Smooth muscle cell of the umbilical artery (primary cell): ENCODE measurements at places on chromosomes 5 and 9. TPM values are rescaled to one million over a fixed set of nuclear protein-coding genes. Genes with fewer than 3 reads are reported as not detected.

Gene ICE1
- total RNA-seq, result 31.2 and 42.1 TPM in 2 replicates

Gene LEAP2
- total RNA-seq, result 0.18 and 0.30 TPM in 2 replicates

Gene DCTN3
- 71.5 and 74.2 TPM in 2 replicates for total RNA-seq

Gene LIFR
- total RNA-seq, result 36.9 and 79.9 TPM in 2 replicates

Gene COX7C
- 144 and 276 TPM in 2 replicates for total RNA-seq

Gene SPINK6
- total RNA-seq, result not detected in 2 replicates

Gene CD74
- 0.89 and 1.1 TPM in 2 replicates for total RNA-seq

Gene OBP2B
- total RNA-seq, result not detected in 2 replicates

Gene ZDHHC11
- 2.1 and 2.5 TPM in 2 replicates for total RNA-seq

Gene RNF180
- total RNA-seq, result 7.4 and 15.2 TPM in 2 replicates

Gene NEUROG1
- total RNA-seq, result not detected in 2 replicates

Gene FUBP3
- 31.8 and 52.3 TPM in 2 replicates for total RNA-seq

Gene IFNB1
- total RNA-seq, result 0.30 TPM in 1 of 2 replicates, not detected in the other

Gene DPP7
- 69.1 and 79.6 TPM in 2 replicates for total RNA-seq

Gene WNK2
- total RNA-seq, result not detected in 2 replicates

Gene SPINK4
- total RNA-seq, result not detected in 2 replicates

Gene NR5A1
- total RNA-seq, result not detected in 2 replicates

Gene TNIP1
- total RNA-seq, result 119 and 190 TPM in 2 replicates

Gene FOXD4
- under 0.01 and 0.09 TPM in 2 replicates for total RNA-seq

Gene FST
- total RNA-seq, result 12.9 and 16.6 TPM in 2 replicates

Gene SHROOM1
- total RNA-seq, result 1.8 and 2.1 TPM in 2 replicates

Gene MYO10
- 115 and 264 TPM in 2 replicates for total RNA-seq

Gene PDE6A
- total RNA-seq, result not detected in 2 replicates

Gene SLC22A4
- total RNA-seq, result 3.8 and 4.8 TPM in 2 replicates

Gene NME5
- total RNA-seq, result 2.0 and 2.4 TPM in 2 replicates

Gene TMEFF1
- total RNA-seq, result 5.3 and 6.1 TPM in 2 replicates

Gene MSX2
- total RNA-seq, result 0.28 and 1.5 TPM in 2 replicates

Gene CCDC183
- 0.30 and 0.32 TPM in 2 replicates for total RNA-seq

Gene TAF7
- 79.9 and 81.4 TPM in 2 replicates for total RNA-seq

Gene ZBTB34
- 6.5 and 7.7 TPM in 2 replicates for total RNA-seq
